ENCODE measurements at places on chromosomes 11 and 22.

- no peak for DNase-seq
These were observed 145.7 kb downstream of the TRPC6 start for GRCh38 chr11:101438126-101438525.

DNA sequence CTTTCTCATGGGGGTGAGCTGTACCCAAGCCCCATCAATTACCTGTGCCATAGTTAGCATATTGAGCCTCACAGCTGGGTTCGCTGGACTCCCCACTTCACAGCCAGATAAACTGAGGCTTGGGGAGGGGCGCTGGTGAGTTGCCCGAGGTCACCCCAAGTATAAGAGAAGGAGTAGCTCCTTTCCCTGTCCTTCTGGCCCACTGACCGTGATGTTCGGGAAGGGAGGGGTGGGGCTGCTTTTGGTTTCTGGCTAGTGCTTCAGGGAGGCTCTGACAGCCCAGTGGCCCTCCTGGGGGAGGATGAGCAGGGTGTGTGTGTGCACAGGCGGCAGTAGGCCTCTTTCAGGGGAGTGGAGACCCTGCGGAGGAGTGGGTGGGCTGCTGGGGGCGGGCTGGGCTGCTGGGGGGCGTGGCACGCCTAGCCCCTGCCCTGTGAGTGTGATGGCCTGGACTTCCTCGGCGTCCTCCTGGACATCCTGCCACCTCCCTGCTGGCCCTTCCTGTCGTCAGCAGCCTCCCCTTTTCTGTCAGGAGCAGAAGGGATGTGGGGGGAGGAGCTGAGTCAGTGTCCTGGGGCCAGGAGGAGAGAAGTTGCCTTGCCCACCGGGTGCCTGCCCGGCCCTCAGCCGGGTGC, 50.3 kb downstream of the TRIOBP start:
- DNase-seq, result no peak

DNA sequence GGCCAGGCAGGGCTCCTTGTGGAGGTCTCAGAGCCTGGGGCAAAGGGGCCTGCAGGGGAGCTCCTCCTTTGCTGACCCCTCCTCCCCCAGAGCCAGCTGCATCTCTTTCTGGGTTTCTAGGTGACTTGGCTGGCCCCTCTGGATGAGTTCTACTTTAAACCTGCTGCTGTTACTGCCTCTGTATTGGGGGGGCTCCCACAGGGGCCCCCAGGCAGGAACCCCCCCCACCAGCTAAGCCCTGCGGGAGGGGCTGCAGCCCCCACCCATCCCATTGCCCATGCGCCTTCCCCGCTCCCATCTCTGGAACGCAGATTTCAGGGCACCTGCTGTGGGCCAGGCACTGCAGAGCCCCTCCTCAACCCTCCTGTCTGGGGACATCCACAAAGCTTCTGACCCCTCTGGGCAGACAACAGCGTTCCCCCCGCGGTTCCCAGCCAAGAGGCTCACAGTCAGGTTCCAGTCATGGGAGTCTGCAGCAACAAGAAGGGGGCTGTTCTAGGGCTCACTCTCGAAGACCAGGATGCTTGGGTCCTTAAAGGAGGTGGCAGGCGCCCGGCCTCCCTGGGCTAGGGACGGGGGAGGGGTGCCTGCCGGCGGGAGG, 815 bp upstream of the PLCB3 start:
- no peak for DNase-seq

GRCh38 chr22:49861642-49862495, 8.2 kb downstream of the ZBED4 start:
- no peak for DNase-seq

GRCh38 chr11:117678658-117679406, 118.2 kb downstream of the DSCAML1 start:
- DNase-seq, result no peak

GRCh38 chr11:7515447-7515886, 1.7 kb downstream of the PPFIBP2 start:
- no peak for DNase-seq

DNA sequence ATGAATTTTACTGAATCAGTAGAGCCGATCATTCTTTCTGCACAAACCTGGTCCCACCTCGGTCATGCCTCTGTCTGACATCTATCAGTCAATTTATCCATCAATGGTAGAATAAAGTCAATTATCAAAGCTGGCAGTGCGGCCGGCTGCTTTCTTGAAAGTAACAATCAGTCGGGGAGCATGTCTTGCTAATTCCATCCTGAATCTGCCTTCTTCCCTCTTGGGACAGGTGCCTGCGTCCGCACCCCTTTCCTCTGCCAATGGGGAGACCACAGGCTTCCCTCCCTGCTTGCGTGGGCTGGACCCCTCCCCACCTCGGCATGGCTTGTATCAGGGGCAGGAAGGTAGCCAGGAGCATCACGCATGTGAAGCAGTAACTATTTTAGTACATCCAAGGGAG, 962.9 kb downstream of the BRD1 start:
- no peak for DNase-seq

DNA sequence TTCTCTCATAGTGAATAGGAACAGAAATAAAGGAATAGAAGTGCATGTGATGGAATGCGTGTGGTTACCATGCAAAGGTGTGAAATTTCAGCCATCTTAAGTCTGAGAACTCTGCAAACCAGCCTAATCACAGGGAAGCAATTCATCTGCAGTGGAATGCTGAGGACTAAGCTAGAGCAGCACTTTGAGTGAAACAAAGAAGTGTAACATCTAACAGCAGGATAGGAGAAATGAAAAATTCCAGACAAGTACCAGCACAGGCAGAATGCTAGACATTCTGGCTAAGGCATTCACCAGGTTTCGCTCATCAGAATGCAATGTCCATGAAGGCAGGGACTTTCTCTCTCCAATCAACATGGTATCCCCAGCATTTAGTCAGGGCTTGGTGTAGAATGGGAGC, 41.2 kb upstream of the SLC36A4 start:
- DNase-seq, result no peak

GRCh38 chr11:116990811-116991210, 107.4 kb downstream of the SIK3 start:
- no peak for DNase-seq

- DNase-seq, result no peak
These were observed 135.9 kb upstream of the KIRREL3 start for GRCh38 chr11:127136438-127136837.

GRCh38 chr11:48007677-48008076, 27.3 kb downstream of the PTPRJ start:
- DNase-seq, result no peak

GRCh38 chr11:121153472-121153871, 52.4 kb downstream of the TECTA start:
- no peak for DNase-seq

DNA sequence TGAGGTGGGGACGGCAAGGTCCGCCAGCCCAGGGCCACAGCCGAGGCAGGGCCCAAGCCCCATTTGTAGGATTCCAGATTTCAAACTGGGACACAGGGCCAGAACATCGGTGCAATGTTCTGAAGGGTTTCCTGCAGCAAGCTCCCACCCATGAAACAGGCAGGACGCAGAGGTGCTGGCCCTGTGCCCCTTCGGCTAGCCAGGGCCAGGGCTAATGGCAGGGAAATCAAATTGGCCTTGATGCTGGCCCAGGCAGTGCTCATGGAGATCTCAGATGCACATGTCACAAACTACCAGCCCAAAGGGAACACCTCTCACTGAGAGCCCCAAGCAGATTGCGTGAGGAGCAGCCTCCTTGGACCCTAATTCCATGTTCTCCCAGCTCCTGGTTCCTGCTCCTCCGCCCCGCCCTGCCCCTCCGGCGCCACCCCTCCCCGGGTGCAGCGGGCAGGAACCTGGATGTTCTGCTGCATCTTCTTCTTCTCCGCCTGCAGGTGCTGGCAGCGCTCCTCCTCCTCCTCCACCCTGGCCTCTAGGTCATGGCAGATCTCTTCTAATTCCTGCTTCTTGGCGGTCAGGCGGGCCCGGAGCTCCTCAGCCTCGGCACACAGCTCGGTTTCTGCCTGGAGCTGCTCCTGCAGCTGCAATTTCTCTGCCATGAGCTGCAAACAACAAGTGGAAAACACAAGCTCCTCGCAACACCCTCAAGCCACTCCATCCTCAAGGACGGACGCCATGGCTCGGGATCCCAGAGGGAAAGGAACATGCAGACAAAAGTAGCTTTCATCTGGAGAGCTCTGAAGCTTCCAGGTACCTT, 47.7 kb downstream of the APOL1 start:
- no peak for DNase-seq

- peak; percentile 10 for DNase-seq
These were observed 10.5 kb upstream of the USP28 start for GRCh38 chr11:113885897-113886296.

GRCh38 chr11:47369676-47370075, 8.7 kb downstream of the SPI1 start:
- DNase-seq, result no peak

- no peak for DNase-seq
These were observed 2.9 kb upstream of the ELF5 start for GRCh38 chr11:34516247-34517040.

- DNase-seq, result no peak
These were observed 9.4 kb upstream of the NAP1L4 start for GRCh38 chr11:3001496-3001895.

- no peak for DNase-seq
These were observed 60.2 kb downstream of the BRD1 start for GRCh38 chr22:49767355-49768062.
